ENCODE measurements at places on chromosomes 3 and 15.

- DNase-seq = no peak
Measured at GRCh38 chr3:147383617-147384016, 22.7 kb downstream of the ZIC4 start.

DNA sequence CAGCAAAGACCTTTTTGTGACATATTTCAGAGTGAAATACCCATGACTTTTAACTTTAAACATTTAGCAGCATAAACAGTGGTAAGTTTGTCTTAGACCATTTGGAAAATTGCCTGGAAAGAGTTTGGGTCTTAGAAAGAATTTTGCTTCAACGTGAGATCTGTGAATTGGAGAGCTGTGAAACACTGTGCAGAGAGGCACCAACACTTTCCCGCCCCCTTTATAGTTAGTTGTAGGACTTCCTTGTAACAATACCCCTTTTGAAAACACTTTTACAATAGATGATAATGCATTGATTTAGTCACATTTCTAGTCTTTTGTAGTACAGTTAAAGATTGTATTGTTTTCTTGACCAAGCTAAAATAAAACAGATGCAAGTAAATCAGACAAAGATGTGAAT, 43.5 kb upstream of the MBNL1 start:
- no peak for DNase-seq

- no peak for DNase-seq
Measured at GRCh38 chr15:68541743-68542142, 37.0 kb upstream of the CORO2B start.

DNA sequence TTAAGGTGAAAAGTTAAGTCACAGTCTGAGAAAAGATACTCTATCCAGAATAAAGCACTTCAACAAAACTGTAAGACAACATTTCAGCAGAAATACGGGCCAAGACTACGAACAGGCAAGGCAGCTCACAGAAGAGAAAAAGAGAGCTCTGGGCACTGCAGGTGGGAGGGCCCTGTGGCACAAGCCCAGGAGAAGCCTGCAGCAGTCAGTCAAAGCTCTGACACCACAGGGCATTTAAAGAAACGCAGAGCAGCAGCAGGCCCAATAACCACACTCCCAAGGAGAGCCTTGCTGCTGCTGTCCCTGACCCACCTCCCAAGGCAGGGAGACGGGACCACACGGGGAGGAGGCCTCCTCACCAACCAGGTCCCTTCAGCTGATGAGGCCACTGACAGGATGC, 19.2 kb downstream of the CHSY1 start:
- no peak for DNase-seq

- DNase-seq = no peak
Measured at GRCh38 chr3:135567223-135567622, 398.3 kb upstream of the PPP2R3A start.

DNA sequence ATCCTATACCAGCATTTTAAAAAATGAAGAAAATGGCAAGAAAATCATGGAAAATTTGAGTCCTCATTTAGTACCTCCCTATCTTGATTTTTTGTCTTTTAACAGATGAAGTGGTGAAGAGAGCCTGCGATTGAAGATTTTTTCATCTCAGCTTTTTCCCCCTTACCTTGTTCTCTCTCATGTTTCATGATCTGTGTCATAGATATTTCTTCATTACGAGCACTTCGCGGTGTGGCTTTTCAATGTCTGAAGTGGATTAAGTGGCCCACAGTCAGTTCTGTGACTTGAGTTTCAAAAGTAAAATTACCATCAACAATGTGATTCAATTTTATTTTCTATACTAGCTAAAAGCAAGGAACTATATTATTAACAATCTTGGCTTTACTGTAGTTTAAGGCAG, 147.2 kb downstream of the FNDC3B start:
- DNase-seq = no peak

GRCh38 chr15:72599855-72600464, 54.5 kb upstream of the GOLGA6B start:
- no peak for DNase-seq

DNA sequence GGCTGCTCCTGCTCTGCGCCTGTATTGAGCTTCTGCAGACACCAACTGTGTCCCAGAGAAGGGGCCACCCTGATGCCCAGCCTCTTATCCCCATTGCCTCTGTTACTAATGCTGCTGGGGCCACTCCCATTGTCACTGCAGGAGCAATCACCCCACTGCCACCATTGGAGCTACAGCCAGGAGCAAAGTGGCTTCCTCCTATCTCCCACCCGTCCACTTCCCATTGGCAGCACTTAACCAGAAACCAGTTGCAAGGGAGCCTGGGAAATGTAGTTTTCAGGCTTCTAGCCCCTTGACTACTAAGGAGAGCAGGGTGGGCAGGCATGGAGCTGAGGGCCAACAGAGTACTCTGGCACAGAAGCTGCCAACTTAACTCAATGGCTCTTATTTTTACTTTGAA, 55.9 kb upstream of the KLF13 start:
- no peak for DNase-seq

DNA sequence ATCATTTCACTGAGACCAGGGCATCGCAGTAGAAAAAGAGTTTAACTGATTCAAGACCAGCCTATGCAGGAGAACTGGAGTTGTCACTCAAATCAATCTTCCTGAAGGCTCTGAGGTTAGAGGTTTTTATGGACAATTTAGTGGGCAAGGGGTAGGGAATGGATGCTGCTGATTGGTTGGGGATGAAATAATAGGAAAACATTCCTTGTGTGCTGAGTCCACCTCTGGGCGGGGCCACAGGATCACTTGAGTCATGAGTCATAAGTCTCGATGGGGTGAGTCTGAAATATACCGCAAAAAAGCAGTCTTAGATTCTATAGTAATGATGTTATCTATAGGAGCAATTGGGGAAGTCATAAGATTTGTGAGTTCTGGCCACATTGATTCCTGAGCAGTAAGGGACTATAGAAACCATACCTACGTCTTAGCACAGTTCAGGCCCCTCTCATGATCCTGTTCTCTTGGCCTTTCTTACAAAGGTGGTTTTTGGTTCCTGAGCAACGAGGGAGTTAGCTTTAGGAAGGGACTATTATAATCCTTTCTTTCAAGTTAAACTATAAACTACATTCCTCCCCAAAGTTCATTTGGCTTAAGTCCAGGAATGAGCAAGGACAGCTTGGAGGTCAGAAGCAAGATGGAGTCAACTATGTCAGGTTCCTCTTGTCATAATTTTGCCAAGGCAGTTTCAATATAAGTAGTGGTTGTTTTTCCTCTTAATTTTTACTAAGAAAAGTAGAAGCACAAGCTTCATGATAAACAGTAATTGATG, 2.7 kb upstream of the OPA1 start:
- DNase-seq = no peak
